ENCODE measurements at places on chromosomes 12 and 14.

DNA sequence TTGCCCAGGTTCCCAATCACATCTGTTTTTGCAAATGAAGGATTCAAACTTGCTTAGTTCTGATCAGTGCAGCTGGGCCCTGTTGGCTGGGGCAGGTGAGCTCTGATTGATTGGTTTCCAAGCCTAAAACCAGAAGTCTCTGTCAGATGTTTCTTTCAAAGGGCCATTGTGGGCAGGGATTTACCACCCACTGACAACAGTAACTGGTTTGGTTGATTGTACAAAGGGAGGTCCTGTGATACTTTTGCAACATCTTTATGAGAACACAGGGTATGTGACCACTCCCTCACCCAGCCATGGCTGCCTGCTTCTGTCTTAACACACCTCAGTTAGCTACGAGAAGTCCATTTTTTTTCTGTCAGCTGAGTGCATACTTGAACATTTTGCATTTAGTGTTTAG is 184.1 kb downstream of the FLRT2 start:
- no peak for DNase-seq

DNA sequence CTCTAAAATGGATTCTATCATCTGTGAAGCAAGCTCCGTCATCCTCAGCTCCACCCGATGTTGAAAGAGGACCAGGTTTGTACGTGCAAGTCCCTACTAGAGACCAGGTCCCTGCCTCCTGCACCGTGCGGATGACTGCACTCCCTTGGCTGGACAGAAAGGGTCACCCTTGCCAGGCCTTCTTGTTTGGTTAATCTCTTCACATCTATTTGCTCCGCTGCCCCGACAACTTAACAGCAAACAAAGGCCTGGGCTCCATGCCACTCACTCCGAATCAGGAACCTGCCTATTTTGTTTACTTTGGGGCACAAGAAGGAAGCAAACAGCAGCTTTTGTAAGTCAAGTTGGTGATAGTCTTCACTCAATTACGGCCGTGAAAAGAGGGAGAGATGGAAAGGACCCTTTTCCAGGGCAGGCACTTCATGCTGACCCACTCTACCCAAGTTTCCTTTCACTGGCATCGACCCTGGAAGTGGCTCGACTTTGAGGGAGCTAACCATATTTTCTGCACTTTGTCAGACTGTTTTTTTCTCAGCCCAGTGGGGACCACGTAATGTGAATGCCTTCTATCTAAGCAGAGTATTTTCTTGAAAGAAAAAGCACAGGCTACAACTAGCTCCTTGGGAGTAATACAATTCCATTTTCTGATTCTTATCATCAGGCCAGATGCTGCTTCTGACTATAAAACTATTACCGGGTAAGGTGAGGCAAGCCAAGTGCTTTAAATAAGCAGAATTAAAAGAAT is 202.6 kb downstream of the FOXN3 start:
- no peak for DNase-seq

- no peak for DNase-seq
Observed at GRCh38 chr14:77259025-77259715, 11.8 kb downstream of the NGB start.

GRCh38 chr12:124389138-124389724 is 94.3 kb downstream of the RFLNA start:
- peak; percentile 34 for DNase-seq

DNA sequence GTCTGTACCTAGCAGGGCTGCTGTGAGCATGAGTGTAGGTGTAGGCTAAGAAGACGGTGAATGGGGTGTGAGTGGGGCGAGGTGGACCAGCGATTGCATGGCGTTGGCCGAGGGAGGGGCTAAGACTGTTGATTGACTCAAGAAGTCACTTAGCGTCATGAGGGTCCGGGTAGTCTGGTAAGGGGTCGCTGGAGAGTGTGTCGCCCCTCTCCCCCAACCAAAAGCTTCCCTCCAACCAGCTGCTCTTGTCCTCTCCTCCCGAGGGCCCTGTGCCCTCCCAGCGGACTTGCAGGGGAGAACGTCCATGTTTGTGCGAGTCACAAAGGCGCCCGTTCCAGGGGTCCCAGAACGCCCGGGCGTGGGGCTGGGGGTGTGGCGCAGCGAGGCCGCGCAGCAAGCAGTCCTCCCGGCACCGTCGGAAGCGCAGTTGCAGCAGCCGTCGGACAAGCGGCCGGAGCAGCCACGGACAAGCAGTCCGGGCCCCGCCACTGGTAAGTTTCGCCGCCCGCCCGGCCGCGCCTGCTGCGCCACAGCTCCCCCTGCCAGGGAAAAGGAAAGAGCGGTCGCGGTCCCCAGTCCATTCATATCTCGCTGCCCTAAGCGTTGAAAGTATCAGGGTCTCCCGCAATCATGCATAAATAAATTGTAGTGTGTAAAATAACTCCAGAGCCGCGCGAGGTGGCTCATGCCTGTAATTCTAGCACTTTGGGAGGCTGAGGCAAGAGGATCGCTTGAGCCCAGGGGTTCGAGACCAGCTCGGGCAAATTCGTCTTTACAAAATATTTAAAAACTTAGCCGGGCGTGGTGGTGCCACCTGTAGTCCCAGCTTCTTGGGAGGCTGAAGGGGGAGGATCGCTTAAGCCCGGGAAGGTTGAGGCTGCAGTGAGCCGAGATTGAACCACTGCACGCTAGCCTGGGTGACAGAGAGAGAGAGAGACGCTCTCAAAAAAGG is at the start of gene CCDC63:
CCDC63 (plus strand) TSS at position 373 of the 952 bp plus-strand sequence. CDS start 5,968 bp downstream, outside the sequence.
- no peak for DNase-seq
